NCI-H187 treated with DMSO at 0.1 percent for 48 hours (cell line): ENCODE measurements at places on chromosomes 11 and 22.

DNA sequence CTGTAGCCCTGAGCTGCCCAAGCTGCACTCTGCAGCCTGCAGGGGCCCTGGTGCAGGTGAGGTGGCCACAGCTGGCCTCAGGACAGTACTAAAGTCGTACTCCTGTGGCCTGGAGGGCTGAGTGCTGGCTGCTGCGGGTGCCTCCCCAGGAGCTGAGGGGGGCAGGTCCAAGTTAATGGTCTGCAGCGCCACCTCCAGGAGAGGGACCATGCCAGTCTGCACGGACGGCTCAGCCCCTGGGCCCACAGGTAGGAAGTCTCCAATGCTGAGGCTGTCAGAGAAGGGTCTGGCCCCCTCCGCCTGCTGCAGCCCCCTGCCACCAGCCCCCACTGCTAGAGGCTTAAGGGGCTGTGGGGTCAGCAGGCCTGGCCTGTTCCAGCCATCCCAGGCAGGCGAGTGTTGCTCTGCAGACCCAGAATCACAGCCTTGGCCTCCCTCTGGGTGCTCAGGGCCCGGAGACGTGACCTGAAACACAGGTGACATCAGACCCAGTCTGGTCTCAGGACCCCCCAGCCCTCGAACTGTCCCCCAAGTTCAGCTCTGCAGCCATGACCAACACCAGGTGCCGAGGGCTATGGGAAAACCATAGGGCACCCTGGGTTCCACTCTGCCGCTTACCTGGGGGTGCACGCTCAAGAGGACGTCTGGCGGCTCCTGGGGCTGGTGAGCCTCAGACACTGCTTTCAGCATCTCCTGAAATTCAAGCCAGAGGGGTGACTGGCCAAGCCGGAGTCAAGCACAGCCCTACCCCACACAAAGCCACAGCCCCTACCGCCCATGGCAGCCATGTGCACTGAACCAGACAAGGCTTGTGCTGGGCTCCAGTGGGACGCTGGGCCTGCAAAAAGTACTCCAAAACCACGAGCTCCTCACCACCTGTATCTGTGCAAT is 20.8 kb downstream of the SELENOO start:
- no peak for DNase-seq

DNA sequence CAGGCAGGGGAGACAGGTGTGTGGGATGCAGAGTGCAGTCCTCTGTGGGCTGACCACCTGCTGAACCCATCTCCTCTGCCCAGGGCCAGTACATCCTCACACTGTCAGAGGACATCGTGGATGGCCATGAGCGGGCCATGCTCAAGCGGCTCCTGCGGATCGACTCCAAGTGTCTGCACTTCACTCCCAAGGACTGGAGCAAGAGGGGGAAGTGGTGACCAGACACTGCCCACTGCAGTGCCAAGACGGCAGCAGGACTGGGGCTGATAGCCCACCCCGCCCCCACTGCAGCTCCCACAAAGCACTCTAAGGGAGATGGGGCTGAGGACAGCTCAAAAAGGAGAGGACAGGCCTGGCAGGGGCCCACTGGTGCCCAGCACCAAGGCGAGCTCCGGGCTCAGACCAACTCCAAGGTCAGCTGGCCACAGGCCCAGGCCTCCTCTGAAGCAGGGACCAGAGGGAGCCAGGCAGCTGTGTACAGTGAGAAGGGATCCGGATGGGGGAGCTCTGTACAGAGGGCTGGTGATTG is 1.6 kb downstream of the RNASEH2C start:
- no peak for DNase-seq

DNA sequence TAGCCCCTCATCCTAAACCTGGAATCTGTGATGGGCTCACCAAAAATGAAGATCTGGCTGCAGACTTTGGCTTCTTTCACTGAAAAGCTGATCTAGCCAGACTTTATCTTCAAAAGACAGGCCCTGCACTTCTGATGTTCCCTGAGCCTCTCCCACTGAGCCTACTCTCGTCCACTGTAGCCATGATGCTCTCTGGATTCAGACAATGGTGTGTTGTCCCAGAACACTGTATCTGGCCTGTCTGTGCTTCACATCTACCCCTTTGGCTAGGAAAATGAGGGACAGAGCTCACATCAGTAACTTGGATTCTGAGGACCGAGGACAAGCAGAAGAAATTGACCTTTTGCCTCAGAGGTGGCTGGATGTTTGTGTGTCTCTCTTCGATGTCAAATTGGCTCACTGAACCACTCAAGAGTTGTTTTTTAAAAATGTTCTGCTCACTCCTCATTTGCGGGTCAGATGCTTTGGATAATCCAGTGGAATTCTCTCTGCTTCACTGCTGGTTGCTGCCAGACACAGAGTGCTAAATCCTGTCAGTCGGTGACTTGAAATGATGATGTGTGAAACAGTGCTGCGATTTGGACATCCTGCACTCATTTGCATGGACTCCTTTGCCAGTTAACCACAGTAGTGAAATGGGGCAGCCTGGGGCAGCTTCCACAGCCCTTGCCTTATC is 67.5 kb downstream of the ARFGAP2 start:
- DNase-seq = no peak

DNA sequence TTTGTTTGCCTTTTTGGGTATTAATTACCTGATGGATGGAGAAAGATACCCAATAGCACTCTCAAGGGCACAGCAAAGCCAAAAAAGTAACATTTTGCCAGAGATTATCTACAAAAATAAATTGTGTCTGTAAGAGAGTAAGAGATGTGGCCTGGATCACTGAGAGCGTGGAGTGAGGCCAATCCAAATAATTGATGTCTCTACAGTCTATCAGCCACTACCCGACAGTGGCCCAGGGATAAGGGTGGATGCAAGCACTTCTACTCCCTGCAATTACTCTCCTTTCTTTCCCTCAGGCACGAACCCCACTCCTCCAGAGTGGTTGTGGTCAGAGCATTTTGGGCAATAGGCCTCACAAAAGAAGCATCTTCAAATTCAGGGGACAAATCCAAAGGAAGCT is 92.3 kb upstream of the ZC3H12C start:
- no peak for DNase-seq
